Stimulated activated CD8-positive, alpha-beta memory T cell treated with anti-CD3 and anti-CD28 coated beads, Interleukin-2, amount 100 ng/mL, for 48 hours (primary cell): ENCODE measurements at places on chromosomes 3 and 15.

DNA sequence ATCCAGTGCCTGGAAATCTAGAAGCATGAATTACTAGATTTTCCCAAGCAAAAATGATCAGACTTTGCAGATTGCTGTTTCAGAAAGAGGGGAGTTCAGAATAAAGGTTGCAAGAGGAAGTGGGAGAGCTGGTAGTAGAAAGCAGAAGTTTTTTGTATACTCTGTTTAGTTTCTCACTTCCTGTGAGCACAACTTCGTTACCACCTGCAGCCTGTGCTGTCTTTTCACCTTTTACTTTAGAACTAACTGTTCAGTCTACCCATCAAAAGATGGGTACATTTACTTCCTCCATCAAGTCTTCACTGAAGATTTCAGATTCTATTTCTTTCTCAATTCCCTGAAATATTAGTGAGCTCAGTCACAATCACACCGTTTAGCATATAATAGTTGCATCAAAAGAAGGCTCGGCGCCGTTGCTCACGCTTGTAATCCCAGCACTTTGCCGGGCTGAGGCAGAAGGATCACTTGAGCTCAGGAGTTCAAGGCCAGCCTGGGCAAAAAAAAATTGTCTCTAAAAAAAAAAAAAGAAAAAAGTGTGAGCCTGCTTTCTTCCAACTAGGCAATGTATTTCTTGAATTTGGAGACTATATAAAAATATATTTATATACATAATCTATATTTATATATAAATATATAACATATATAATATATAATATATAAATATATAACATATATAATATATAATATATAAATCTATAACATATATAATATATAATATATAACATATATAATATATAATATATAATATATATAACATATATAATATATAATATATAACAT lies 1.8 kb upstream of the CEP97 start:
- DNase-seq: no peak

- DNase-seq: no peak
Measured at GRCh38 chr15:97691799-97692198, 268.7 kb upstream of the ARRDC4 start.

GRCh38 chr3:196501316-196502044 lies 2.1 kb downstream of the RNF168 start:
- DNase-seq: no peak

DNA sequence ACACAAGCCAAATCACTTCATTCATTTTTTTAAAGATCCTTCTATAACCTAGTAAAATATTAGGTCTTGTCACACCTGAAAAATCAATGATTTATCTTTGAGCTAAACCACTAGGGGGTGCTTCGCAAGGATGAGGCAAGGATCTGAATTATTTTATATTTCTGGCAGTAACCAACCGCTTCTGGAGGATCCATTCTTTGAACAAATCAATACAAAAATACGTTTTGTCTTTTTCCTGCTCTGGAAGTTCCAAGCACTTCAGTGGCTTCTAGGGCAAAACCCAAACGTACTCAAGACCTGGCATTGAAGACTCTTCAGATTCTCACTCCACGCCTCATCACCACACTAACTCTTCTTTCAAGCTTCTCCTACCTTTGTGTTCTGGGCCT lies 486 bp downstream of the LSG1 start:
- DNase-seq: no peak

GRCh38 chr15:99052205-99052604 lies 44.6 kb upstream of the PGPEP1L start:
- no peak for DNase-seq
